ENCODE measurements at places on chromosomes 6 and 20. TPM values are rescaled to one million over a fixed set of nuclear protein-coding genes. Genes with fewer than 3 reads are reported as not detected.

Gene GTSF1L
- not detected for total RNA-seq

Gene SAPCD1
- 13.1 TPM for total RNA-seq

Gene AURKA
- 52.4 TPM for total RNA-seq

GRCh38 chr6:157429248-157429647 is 48.3 kb downstream of the ZDHHC14 start:
- no peak for DNase-seq

DNA sequence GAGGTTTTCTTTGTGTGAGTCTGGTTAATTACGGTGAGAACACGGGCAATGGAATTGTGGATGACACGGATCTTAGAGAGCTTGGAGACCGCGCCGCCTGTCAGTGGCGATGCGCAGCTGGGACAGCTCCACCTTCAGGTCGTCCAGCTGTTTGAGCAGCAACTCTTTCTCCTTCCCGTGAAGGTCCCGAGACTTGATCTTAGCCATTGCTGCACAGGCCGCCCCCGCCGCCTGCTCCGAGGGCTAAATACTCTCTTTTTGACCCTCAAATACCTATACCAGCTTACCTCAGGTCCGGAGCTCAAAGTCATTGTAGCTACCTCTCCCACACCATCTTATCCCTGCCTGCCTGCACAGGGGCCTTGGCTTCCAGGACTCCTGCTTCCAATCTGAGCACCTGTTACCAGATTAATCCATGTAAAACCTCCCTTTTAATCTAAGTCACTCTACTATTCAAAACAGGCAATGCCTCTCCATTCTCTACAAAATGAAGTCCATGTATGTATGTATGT is 100.2 kb downstream of the PREP start:
- no peak for DNase-seq

DNA sequence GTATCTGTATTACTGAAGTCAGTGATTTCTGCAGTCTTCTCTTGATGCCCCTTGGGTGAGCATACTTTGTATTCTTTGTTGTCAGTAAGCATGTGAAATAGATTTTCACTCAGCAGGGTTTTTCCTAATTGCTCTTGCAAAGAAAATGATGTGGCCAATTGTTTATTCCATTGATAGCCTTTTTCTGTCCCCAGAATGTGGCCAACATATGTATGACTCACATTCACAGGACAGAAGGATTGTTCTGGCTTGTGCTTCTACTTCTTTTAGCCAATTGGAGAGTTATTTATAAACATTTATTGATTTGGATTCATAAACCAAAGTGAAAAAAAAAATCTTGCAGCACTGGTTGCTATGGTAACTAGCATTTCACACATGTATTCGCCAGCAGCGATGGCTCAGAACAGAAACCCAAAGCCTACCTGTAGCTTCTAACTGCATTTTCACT is 54.4 kb upstream of the RBM24 start:
- no peak for DNase-seq
